Stimulated activated CD4-positive, alpha-beta T cell treated with anti-CD3 and anti-CD28 coated beads, Interleukin-1b, Interleukin-23, amount 100 ng/mL, for 1 hour (primary cell): ENCODE measurements at places on chromosomes 7 and 10.

DNA sequence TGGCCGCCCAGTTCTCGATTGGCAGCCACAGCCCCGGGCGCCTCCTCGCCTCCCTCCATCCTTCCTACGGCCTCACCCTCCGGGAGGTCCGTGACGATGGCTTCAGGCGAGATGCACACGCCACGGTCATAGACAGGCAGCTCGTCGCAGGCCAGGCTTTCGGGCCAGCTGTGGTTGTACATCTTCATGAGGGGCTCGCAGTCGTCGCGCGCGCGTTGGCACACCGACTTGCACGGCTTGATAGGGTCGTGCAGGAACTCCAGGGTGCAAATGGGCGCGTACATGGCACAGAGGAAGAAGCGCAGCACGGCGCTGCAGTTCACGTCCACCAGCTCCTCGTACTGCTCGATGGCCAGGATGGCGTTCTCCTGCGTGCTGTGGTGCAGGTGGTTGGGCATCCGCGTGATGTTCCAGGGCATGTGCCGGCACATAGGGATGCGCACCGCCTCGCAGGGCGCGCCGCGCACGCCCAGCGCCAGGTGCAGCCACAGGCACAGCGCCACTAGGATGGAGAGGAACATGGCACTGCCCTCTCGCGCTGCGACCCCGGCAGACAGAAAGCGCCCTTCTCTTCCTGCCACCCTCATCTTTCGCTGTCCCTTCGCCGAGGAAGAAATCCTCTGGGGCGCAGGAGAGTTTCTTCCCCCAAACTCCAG lies 472 bp downstream of the SFRP4 start:
- no peak for DNase-seq

- no peak for DNase-seq
Observed at GRCh38 chr10:13792006-13792405, 205.2 kb downstream of the PRPF18 start.

GRCh38 chr7:100158229-100159098 lies at the start of gene TRAPPC14:
Gene TRAPPC14, minus strand, starts transcription at chr7:100158723. Its CDS starts 224 bp downstream, at chr7:100158499.
- DNase-seq = peak; percentile 89

DNA sequence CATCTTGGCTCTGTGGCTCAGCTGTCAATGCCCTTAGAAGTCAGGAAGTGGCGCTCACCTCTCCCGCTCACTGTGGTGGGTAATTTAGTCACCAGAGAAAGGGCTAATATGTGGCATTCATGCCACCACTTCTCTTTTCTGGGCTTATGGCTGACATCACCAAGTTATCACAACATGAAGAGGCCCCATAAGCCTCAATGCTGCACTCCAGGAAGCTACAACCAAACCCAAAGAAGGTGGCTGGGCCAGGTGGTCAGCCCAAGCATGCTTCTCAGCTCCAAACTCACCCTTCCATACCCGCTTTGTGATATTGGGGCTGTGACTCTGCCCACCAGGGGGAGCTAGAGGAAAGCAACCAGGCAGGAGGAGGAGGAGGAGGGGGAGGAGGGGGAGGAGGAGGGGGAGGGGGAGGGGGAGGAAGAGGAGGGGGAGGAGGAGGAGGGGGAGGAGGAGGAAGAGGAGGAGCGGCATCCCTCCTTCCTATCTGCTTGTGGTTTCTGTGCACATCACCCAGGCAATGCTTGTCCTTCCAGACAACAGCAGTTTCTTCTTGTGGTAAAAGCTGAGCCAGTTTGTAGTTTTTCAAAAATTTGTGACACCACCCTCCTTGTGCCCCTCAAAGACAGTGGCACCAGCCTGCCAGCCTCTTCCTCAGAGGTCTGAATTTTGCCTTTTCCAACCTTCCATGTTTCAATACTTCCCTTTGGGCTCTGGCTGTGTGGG lies 42.1 kb downstream of the CYP26A1 start:
- DNase-seq = peak; percentile 63

DNA sequence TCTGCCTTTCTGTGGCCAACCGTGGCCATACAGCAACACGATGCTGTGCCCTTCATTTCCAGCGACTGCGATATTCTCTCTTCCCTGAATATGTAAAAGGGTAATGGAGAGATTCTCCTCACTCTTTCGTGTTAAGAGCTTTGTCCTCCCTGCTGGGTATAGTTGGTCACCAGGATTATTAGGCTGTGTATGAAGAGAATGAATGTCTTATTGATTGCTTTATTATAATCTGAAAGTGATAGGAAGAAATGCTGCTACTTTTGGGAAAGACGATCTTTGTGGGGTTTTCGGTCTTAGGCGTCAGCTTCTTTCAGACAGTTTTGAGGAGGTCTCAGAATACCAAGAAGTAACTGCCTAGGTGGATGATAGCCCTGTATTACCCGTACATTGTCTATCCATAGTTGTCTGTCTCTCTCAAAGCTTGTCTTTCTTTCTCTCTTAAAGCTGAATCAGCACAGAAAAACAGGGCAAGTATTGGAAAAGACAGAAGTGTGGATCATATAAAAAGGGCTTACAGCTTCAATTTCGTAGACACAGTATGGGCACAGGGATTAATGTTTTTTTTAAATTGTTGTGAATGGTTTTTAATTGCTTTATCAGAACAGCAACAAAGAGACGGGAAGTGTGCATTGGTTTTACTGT lies 1.2 kb downstream of the AHCYL2 start:
- no peak for DNase-seq

DNA sequence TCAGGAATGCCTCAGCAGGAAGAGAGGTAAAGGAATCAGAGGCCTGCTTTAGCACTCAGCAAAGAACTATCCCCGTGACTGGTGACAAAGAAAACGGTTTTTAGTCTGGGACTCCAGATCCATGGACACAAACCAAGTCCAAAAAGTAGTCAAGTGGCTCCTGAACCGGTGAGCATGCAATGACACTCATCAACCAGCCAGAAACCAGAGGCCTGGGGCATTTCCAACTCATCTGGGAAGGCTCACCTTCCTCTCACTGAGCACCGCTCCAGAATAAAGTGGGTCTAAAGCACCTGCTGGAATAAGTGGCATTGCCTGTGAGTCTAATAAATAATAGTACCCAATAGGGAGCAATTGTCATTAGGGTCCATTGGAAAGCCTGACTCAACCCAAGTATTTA lies 17.9 kb upstream of the UCN3 start:
- DNase-seq = no peak

GRCh38 chr7:158274996-158275395 lies 312.6 kb downstream of the PTPRN2 start:
- DNase-seq = no peak
